NCI-H1436 treated with DMSO at 0.1 percent for 48 hours (cell line): ENCODE measurements at places on chromosomes 1 and 21.

GRCh38 chr1:111052246-111052645 lies 87.6 kb downstream of the DRAM2 start:
- no peak for DNase-seq

- DNase-seq = no peak
Observed at GRCh38 chr1:29195881-29196291, 14.2 kb upstream of the SRSF4 start.

DNA sequence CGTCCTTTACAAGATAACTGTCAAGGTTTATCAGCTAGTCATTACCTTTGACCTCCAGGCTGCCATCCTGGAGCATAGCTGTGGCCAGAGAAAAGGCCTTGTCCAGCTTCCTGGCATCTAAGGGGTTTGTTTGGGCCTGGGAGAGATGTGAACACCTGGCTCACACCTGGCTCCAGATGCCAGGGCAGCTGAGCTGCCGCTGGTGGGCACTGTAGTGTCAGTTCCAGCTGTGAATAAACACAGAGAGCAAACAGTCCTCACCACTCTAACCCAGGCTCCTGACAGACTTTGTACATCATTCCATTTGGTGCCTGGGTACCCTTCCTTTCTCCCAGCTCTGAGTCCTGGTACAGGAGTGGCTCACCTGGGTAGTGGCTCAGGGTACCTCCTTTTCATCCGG lies 14.3 kb upstream of the KCNA10 start:
- no peak for DNase-seq

DNA sequence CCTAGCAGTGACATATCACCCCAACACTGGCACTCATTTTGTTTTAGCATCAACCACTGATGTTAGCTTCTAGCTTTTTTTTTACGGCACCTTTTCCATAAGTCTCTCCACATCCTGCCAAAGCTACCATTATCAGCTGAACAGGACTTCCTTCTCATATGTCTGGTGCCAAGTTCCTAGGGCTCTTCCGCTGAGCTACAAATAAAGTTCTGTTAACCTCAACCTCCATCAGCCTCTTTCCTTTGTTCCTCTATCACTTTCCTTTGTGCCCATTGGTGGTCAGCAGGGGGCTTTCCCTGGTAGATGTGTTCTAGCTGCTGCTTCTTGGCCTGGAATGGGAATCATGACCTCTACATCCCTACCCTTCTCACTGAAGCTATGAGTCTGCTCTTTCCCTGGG lies 163.8 kb downstream of the FAF1 start:
- DNase-seq = no peak

DNA sequence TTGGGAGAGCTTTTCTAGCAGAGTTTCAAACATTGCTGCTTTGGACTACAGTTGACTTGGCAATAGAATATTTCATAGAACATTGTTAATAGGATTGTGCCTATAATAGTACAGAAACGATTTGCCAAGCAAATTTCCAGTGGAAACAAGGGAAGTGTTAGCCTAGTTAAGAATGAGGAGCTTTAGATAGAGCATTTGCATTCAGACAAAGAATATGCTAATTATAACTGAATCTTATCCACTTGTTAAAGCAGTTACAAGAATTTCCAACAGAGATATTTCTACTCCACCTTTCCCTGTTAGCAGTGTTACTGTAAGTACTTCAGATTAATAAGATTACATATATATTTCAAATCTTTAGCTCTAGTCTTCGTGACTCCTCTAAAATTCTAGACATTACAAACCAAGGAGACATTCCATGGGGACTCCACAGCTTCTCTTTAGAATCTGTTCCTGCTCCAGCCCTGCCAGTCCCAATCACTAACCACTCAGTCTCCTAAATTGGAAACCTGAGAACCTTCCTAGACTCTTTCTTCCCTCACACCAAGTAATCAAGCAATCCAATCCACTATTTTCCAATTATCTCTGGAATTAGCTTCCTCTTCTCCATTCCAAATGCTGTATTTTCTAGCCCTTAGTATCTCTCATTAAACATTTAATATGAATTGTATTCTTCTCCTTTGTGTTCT lies 141.8 kb upstream of the PBX1 start:
- no peak for DNase-seq

DNA sequence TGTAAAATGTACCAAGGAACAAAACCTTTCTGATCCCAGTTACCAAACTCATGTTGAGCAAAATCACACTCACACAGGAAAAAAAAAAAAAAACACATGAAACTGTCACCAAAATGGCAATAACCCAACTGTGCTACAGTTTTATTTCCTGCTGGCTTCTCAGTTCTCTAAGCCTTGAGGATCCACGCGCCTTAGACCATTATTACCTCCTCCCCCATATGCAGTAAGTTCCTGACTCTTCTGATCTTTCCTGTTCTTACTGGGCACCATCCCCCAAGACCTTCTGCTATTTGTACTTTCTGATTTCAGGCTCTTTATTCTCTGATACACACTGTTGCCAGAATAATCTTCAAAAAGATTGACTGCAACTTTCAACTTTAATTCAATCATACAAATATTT lies 79.6 kb downstream of the SLC45A1 start:
- no peak for DNase-seq

- no peak for DNase-seq
Observed at GRCh38 chr1:145972580-145972979, 8.1 kb downstream of the POLR3GL start.

- DNase-seq = no peak
Observed at GRCh38 chr1:1839311-1839965, 51.4 kb downstream of the GNB1 start.

DNA sequence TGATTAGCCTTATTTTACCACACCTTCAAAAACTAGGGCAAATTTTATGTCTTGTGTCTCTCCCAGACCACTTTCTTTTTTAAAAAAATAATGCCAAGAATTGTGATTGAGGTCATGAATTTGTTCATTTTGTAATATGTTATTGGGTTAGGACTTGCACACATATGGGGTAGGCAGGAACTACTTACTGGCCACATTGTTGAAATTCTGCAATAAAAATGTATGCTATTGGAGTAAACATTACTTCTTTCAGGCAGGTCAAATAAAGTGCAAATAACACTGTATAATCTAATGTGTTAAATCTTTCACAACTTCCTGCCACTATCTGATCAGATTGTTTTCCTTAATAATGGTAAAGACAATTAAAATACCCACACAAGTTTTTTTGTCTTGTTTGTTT lies 166.6 kb upstream of the COL11A1 start:
- DNase-seq = no peak

- DNase-seq = no peak
Observed at GRCh38 chr1:19618428-19618827, 25.7 kb upstream of the NBL1 start.

- DNase-seq = no peak
Observed at GRCh38 chr1:89519779-89520358, 4.8 kb upstream of the LRRC8B start.

DNA sequence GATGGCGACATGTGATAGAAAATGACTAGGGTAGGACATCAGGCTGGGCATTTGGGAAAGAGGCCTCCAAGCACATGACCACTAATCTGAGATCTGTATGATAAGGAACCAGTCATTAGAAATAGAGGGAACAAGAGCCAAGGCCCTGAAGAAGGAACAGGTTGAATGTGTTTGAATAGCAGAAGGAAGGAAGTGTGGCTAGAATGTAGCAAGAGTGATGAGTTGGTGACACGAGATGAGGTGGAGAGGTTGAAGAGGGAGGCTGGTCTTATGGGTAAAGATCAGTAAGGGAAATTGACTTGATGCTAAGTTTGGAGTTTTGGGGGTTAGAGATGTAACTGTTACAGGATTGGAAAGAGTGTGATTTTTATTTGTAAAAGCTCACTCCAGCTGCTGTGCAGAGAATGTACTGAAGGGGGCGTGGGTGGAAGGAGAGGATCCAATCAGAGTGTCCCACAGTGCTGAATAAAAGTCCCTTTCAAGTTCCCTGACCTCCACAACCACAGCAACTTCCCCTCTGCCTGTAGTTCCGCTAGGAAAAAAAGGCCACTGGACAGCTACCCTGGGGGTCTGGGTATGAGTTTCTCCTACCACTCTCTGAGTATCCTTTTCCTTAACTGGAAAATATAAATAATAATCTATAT lies 295.0 kb downstream of the OMA1 start:
- no peak for DNase-seq

DNA sequence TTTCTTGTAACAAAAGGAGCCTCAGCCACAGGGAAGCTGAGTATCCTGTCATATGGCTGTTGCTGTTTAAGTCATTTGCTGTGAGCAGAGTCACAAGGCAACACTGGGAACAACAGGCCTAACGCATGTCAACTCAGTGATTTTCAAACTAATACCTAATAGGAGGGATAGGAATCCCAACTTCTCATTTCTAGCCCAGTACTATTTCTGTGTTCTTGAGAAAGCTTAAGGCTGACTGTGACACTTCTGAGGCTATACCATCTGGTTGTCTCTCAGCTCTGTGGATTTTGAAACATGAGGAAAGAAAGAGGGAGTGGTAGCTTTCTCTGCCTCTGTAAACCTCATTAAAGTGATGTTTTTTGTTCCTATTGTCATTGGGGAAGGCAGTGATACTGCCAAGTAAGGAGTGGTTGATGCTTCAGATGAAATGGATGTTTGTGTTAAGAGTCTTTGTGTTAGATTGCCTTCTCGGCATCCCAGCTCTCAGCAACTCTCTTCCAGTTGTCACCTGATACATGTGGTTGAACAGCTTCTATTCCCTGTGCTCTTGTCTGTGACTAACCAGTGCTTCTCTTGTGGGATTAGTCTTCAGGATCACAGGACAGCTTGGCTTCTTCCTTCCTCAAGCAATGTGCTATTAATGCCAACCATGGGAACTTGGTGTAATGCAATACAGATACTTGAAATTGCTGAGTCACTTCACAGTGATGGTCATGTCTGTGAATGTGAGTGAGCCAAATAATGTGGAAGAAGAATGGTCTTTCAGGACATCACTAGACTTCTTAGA lies 166.8 kb upstream of the IVNS1ABP start:
- no peak for DNase-seq

DNA sequence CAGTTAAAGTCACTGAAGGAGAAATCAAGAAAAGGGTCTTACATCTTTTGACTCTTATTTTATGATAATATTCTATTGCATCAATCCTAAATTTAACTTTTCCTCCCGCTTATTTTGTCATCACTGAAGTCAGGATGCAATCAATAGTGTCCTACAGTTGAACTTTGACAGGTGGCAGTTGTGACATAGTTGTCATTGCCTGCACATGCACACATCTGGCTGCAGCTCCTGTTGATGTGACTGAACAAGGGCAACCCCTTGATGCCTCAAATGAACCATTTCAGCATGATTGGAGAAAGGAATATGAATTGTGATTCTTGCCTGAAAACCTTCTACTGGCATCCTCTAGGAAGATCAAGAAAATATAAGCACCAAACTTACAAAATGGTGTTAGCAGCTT lies 157.7 kb downstream of the NTNG1 start:
- DNase-seq = no peak

DNA sequence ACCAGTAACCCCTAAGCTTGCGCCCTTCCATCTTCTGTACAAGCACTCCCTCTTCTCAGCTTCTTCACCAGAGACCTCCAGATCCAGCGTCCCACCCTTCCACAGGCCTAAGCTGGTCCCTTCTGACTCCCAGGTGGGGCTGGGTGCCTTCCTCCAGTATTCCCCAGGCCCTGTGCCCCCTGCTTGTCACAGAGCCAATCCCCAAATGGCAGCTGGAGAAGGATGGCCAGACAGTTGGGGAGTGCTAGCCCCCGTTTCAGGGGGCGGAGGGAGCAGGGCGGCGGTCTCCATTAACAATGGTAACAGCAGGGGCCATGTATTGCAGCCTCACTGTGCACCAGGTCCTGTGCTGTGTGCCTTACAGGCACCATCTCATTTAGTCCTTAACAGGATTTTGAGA lies 85.7 kb downstream of the KCNN3 start:
- no peak for DNase-seq

- DNase-seq = no peak
Observed at GRCh38 chr1:222010306-222010705, 268.4 kb upstream of the DUSP10 start.

DNA sequence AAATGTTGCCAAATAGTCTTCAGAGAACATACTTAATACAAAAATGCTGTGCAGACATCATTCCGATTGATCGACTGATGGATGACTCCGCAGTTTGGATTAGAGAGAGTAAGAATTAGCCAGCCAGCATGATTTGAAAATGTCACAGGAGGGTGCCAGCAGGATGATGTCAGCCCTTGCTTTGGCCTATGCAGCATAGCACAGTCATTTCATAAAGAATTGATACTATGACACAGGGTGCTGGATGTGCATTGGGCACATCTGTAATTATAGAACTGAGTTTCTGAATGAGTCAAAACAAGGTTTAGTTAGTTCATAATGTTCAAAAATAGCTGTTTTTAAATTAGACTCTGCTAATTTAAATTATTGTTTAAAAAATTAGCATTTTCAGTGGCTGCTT lies 21.6 kb upstream of the TRAF5 start:
- DNase-seq = no peak

- DNase-seq = no peak
Observed at GRCh38 chr1:184118046-184118445, 66.5 kb downstream of the TSEN15 start.

- DNase-seq = no peak
Observed at GRCh38 chr1:221839321-221839720, 97.4 kb upstream of the DUSP10 start.

- no peak for DNase-seq
Observed at GRCh38 chr1:168653567-168653966, 75.4 kb downstream of the DPT start.

DNA sequence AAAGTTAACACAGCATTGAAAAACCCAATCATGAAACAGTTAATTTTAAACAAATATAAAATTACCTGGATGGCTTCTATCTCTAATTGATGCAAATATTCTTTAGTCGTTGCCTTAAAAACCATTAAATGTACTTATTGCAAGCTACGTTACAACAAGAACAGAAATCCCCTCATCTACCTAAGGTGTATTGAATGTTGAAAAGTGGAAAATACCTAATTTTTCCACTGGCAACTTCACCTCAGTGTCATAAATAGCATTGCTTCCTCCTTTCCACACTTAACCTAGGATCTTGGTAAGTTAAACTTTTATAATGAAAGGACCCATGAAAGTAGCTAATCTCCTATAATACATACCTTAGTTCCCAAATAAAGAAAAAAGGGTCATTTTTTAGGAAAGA lies 5.4 kb downstream of the GADD45A start:
- DNase-seq = no peak

DNA sequence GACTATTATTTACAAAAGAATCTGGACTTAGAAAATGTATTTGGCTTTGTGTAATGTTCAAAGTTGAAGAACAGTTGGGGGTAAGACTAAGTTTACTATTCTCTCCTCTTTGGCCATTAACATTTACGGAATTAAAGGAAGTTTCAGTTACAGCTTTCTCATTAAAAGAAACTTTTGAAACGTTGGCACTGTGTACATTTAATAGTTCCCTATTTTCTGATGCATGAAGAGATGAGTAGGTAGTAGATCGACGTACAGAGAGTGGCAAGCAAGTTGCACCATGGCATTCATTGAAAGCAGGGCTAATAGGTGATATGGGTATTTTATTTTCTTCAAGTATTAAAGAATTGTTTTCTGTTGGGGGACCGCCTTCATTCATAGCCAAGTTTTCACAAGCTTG lies 3.2 kb downstream of the ASPM start:
- DNase-seq = no peak

DNA sequence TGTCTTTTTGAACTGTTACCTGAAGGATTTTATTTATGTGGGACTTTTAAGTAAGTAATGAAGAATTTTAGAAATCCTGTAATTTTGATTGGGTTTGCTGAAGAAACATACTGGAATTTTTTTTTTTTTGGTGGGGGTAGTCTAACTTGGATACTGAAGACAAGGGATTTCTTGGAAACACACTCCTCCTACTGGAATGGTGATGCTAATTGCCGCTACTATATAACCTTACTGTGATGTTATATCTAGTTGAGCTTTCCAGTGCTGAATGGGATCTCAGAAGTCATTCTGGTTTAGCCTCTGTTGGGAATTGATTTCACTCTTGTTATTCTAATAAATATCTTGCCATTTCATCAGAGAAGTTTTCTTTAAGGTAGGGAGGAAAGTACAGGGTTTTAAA lies 8.4 kb downstream of the PPP2R5A start:
- DNase-seq = no peak
